Memory B cell (primary cell): ENCODE measurements at places on chromosomes 2 and 18.

GRCh38 chr2:209629597-209629996, 142.0 kb upstream of the UNC80 start:
- no peak for DNase-seq
- H3K27ac ChIP-seq = no peak overlapping the region
- no peaks in the 10 kb centered on the region for H3K36me3 ChIP-seq

GRCh38 chr2:21367421-21367820, 243.7 kb downstream of the TDRD15 start:
- H3K4me3 ChIP-seq = no peak overlapping the region
- no peaks in the 10 kb centered on the region for H3K36me3 ChIP-seq
- H3K27me3 ChIP-seq = peaks cover 2% of the 10 kb centered on the region

GRCh38 chr2:24820175-24820513, 26.9 kb downstream of the CENPO start:
- no peak overlapping the region for H3K4me3 ChIP-seq
- no peaks in the 10 kb centered on the region for H3K4me1 ChIP-seq
- no peak overlapping the region for H3K27ac ChIP-seq
- peaks cover 22% of the 10 kb centered on the region for H3K36me3 ChIP-seq
- H3K27me3 ChIP-seq = no peaks in the 10 kb centered on the region

- no peaks in the 10 kb centered on the region for H3K4me1 ChIP-seq
- no peak overlapping the region for H3K4me3 ChIP-seq
- DNase-seq = no peak
- H3K27ac ChIP-seq = no peak overlapping the region
These were observed 360.4 kb upstream of the ZC3H15 start for GRCh38 chr2:186125625-186126024.

GRCh38 chr18:24214144-24214543, 75.3 kb downstream of the CABYR start:
- H3K36me3 ChIP-seq = no peaks in the 10 kb centered on the region
- no peak overlapping the region for H3K4me3 ChIP-seq
- H3K27me3 ChIP-seq = peaks cover 3% of the 10 kb centered on the region

- H3K4me3 ChIP-seq = no peak overlapping the region
- no peak for DNase-seq
- H3K27ac ChIP-seq = no peak overlapping the region
- H3K27me3 ChIP-seq = no peaks in the 10 kb centered on the region
These were observed 156.4 kb downstream of the DSEL start for GRCh38 chr18:67359873-67360838.

DNA sequence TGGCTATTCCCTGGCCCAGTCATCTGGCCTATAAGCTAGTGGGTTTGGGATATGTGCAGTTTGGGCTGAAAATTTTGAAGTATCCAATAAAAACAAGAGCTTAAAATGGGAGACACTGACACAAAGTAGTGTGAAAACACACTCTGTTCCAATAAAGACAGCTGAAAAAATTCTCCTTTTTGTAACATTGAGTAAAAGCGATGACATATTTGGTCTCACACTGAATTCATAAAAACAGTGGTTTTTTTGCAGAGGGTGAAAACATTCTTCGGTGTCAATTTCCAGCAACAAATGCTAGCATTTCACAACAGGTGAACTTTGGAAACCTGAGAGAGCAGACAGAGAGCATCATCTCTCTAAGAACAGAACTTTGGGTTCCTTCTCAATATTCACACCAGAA, 142.2 kb downstream of the OSR1 start:
- H3K4me3 ChIP-seq = no peak overlapping the region
- no peaks in the 10 kb centered on the region for H3K27me3 ChIP-seq
- DNase-seq = no peak
- peaks cover 2% of the 10 kb centered on the region for H3K36me3 ChIP-seq
- no peaks in the 10 kb centered on the region for H3K4me1 ChIP-seq
- H3K27ac ChIP-seq = no peak overlapping the region

DNA sequence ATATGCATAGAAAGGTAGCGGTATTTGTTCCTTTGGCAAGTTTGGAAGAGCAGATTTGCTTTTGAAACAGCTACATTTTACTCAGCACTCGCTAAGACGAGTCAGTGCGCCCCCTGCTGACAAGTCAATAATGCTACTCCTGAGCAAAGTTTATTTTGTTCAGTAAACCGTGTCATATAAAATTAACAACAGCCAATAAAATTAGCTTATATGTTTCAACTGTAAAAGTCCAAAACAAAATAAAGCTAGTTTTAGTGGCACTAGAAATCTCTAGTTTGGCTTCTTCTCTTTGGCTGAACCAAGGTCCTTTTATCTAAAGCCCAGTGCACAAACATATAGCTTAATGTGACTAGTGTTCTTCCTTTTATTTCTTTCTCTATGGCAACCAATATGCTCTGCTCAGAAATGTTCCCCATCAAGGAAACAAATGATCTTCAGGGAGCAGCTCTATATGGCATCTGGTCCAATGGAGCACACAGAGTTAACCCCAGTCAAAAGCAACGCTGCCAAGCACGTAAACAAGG, 4.2 kb upstream of the POU3F3 start:
- H3K4me1 ChIP-seq = peaks cover 25% of the 10 kb centered on the region
- no peak overlapping the region for H3K27ac ChIP-seq
- no peak for DNase-seq

DNA sequence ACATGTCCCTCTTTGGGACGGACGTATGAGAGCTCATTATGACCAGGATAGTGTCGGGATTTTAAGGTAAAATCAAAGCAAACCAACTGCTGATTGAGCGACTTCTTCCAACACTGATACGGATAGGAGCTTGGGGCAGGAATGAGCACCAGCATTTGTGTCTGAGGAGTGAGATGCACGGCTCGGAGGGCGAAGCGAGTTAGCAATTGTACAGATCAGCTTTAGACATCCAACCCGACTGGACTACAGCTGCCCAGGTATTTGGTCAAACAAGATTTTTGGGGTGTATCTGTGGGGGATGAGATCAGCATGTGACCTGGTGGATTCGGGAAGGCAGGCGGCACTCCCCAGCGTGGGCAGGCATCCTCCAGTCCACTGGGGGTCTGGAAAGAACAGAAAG, 76.1 kb downstream of the NDUFA10 start:
- no peak overlapping the region for H3K4me3 ChIP-seq
- peaks cover 4% of the 10 kb centered on the region for H3K4me1 ChIP-seq
- no peaks in the 10 kb centered on the region for H3K27me3 ChIP-seq

DNA sequence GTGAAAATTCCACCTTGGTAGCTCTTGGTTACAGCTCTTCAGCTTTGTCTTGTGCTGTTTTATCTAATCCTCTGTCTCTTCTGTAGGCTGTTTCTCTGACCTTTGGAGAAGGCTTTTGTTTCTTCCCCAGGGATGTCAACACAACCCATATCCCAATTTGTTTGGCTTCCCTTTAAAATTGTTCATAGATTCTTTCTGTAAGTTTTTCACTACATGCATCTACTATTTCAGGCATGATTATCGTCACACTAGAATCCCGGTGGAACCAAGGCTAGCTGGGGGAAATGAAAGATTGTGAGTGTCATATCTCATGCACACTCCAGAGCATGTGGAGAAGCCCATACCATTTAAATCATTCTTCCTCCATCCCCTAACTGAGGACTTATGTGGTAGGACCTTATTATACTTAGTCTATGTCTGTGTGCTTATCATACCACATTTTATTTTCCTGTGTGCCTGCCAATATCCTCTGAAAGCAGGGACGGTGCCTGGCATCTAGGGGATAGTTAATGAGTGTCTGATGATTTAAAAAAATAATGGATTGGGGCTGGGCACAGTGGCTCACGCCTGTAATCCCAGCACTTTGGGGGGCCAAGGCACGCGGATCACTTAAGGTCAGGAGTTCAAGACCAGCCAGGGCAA, 59.9 kb downstream of the CRIM1 start:
- H3K27me3 ChIP-seq = peaks cover 6% of the 10 kb centered on the region
- H3K4me1 ChIP-seq = no peaks in the 10 kb centered on the region
- H3K27ac ChIP-seq = no peak overlapping the region
- H3K36me3 ChIP-seq = no peaks in the 10 kb centered on the region
- no peak for DNase-seq

GRCh38 chr2:57549642-57550102, 496.9 kb upstream of the VRK2 start:
- H3K27ac ChIP-seq = no peak overlapping the region
- peaks cover 4% of the 10 kb centered on the region for H3K27me3 ChIP-seq
- peaks cover 15% of the 10 kb centered on the region for H3K4me1 ChIP-seq
- H3K36me3 ChIP-seq = peaks cover 7% of the 10 kb centered on the region
- DNase-seq = no peak

- H3K4me1 ChIP-seq = peaks cover 20% of the 10 kb centered on the region
- no peaks in the 10 kb centered on the region for H3K27me3 ChIP-seq
- H3K27ac ChIP-seq = no peak overlapping the region
- H3K36me3 ChIP-seq = no peaks in the 10 kb centered on the region
These were observed 373.4 kb downstream of the LPIN1 start for GRCh38 chr2:12119841-12120240.

DNA sequence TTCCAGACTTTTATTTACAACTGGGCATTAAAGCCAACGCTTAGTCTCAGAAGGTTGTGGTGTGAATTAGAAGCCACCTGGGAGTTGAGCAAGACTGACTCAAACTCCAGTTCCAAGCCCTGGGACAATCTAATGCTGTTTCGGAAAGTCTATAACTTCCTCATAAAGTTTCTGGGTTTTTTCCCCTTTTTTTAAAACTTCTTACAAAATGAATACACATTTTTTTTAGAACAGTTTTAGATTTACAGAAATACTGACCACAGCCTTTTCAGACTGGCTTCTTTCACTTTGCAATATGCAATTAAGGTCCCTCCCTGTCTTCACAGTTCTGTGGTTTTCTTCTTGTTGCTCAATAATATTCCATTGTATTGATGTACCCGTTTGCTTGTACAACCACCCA, 115.9 kb upstream of the TWIST2 start:
- H3K4me3 ChIP-seq = no peak overlapping the region
- H3K4me1 ChIP-seq = no peaks in the 10 kb centered on the region
- no peak overlapping the region for H3K27ac ChIP-seq
- peaks cover 3% of the 10 kb centered on the region for H3K27me3 ChIP-seq

- H3K36me3 ChIP-seq = no peaks in the 10 kb centered on the region
- H3K4me1 ChIP-seq = no peaks in the 10 kb centered on the region
- H3K27me3 ChIP-seq = no peaks in the 10 kb centered on the region
- DNase-seq = no peak
- H3K4me3 ChIP-seq = no peak overlapping the region
- H3K27ac ChIP-seq = no peak overlapping the region
These were observed 75.4 kb downstream of the CSRNP3 start for GRCh38 chr2:165544897-165545296.

GRCh38 chr2:114659880-114660279, 217.4 kb downstream of the DPP10 start:
- no peaks in the 10 kb centered on the region for H3K4me1 ChIP-seq
- H3K4me3 ChIP-seq = no peak overlapping the region
- no peaks in the 10 kb centered on the region for H3K36me3 ChIP-seq
- no peak overlapping the region for H3K27ac ChIP-seq

DNA sequence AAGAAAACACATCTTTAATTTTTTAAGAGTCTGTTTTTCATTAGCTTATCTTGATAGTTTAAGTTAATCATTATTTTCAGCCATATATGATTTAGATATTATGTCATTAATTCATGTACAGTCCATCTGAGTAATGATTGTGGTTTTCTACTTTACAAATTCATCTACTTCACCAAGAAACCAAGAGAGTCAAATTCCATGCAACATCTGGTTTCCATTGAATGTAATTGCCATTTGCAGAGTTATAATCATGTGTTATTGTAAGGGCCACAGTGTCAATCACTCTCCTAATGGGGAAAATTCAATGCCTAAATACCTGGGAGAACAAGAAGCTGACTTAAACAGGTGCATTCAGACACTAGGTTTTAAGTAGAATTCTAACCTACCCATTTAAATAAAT, 217.2 kb upstream of the OSR1 start:
- no peak for DNase-seq
- H3K27me3 ChIP-seq = peaks cover 12% of the 10 kb centered on the region
- no peak overlapping the region for H3K27ac ChIP-seq
- no peaks in the 10 kb centered on the region for H3K4me1 ChIP-seq

DNA sequence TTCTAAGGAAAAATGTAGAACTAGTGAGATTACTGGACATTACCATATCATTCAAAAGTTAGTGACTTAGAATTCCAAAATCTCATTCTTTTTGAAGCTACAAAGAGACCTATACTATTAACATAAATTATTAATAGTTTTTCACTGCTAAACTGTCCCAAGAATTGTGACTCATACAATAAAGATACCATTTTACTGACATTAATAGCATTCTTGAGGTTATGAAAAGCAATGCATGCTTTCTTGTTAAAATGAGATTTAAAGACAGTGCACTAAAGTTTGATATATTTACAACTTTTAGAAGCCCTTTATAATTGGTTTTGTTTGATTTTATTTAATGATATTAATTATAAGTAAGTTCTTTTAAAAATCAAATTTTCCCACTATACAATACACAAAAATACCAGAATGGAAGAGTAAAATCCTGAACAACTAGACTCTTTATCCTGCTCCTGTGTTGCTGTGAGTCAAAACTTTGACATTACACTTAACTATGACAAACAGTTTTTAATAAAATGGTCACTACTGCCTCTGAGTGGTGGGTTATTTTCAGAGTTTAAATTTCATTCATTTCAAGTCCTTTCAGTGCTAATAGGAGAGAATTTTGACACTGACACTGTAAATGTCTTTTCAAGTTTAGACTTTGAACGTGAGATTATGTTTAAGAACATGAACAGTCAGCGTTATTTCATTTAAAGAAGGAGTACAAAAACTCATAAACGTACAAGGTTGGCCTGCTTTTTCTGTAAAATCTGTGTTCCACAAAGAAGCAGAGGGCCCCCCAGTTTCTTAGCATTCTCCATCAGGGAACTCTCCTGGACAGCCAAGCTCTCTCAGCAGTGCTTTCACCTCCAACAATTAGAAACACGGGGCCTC, 54.5 kb downstream of the FAM124B start:
- DNase-seq = no peak
- H3K36me3 ChIP-seq = peaks cover 6% of the 10 kb centered on the region
- H3K27me3 ChIP-seq = peaks cover 6% of the 10 kb centered on the region
- no peak overlapping the region for H3K27ac ChIP-seq
- H3K4me1 ChIP-seq = no peaks in the 10 kb centered on the region

- no peak overlapping the region for H3K4me3 ChIP-seq
- DNase-seq = no peak
- no peaks in the 10 kb centered on the region for H3K4me1 ChIP-seq
These were observed 129.1 kb downstream of the NRP2 start for GRCh38 chr2:205811387-205811786.
